Activated effector memory CD4-positive, alpha-beta T cell treated with anti-CD3 and anti-CD28 coated beads, Interleukin-2, amount 50 U/mL, for 16 hours (primary cell): ENCODE measurements at places on chromosomes 2 and 18.
A peak's percentile ranks its signal among the peaks of the same experiment; 100 is the strongest.

- DNase-seq: no peak
These were observed 52.8 kb downstream of the RPL37A start for GRCh38 chr2:216551234-216552068.

DNA sequence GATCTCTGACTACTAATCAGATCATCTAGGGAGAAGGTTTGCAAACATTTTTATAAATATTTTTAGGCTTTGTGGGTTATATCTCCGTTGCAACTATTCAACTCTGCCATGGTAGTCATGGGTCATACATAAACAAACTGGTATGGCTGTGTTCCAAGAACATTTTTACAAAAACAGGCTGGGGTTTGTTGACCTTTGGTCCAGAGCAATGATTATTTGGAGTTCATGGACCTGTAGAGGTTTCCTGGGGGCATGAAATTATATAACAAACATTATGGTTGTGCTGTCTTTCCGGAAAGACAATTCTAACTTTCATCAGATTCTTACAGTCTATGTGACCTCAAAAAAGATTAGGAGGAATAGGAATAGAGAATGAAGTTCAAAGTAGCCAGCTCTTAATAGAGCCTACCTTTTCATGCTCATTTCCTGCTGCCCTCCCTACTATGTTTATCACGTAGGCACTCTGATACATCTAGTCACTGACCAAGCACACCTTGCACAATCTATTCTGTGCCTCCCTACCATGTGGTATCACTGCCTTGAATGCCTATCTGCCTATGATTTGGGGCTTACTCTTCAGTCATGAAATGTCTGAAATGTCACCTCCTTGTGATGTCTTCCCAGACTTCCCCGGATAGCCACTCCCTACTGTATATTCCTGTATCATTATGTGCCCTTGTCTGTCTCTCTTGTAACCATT is 102.4 kb upstream of the SCN1A start:
- no peak for DNase-seq

DNA sequence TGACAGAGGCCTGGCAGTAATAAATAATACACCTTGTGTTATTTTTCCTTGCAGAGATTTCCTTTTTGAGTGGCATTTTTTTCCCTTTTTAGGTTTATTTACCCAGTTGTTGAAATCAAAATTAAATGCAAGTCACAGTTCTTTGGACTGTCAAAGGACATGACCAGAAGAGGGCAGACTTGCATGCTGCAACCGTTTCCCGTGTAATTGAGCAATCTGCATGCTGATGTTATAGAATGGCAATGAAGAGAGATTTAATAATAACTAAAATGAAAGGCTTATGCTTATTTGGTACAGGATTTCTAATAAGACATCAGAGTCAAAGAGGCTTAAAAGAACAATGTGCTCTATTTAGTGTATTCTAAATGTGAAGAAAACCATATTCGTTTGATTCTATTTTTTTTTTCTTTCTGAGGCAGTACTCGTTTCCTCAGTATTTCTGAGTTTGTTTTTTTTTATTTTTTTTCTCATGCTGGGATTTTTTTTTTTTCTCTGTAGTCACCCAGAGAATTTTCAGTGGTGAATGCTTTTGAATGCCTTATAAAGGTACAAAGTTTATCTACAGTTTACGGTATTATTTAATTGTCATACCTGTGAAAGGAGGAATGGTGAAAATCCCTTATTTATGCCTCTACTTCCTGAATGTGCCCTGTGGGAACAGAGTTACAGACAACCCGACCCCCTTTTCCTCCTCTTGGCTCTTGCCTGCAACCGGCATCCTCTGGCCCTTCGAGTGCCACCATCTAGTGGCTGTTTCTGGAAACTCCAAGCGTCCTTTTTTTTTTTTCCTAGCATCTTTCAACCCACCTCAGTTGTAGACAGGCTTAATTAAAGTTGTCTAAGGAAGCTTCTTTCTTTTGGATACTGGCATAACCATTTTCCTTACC is 368.5 kb downstream of the LRRTM1 start:
- no peak for DNase-seq

GRCh38 chr18:46260879-46261143 is 156.6 kb downstream of the HAUS1 start:
- no peak for DNase-seq

GRCh38 chr18:22067109-22067508 is 102.3 kb upstream of the GATA6 start:
- DNase-seq: no peak

- peak; percentile 82 for DNase-seq
These were observed 181.7 kb downstream of the ANAPC1 start for GRCh38 chr2:111702119-111702803.

- no peak for DNase-seq
These were observed 61.2 kb downstream of the CTNNA2 start for GRCh38 chr2:79573895-79574674.

GRCh38 chr2:150812664-150813367 is 325.3 kb upstream of the RND3 start:
- DNase-seq: no peak

- DNase-seq: no peak
These were observed 18.6 kb downstream of the TYMS start for GRCh38 chr18:676069-676468.

- DNase-seq: no peak
These were observed 305.8 kb downstream of the TSN start for GRCh38 chr2:122061206-122061605.

- DNase-seq: no peak
These were observed 948.7 kb downstream of the TSN start for GRCh38 chr2:122704109-122704563.

DNA sequence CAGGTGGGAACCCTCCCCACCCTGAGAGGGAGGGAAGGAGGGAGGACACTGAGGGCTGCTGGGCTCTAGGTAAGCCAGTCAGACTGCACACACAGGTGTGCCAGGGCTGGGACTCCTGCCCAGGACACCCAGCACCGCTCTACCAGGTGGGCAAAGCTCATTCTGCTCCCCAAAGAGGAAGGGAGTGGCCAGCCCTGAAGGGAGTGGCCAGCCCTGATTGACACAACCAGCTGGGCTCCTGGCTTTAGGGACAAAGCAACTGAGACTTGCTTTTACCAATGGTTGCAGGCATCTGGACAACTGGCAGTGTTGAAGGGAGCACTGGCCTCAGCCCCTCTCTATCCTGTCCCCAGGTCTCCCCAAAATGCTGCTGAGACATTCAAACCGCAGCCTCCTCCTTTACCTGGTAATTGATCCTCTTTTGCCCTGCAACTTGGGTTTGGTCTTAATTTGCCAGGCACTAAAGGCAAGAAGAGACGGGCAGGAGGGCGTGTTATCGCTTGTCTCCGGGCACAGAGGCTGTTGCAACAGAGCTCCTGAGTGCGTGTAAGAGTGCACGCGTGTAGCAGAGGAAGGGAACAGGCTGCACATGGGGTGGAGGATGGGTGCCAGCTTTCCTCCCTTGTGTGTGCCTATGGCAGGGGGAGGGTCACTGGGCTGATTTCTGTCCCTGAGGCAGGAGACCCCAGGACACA is 14.5 kb upstream of the FOSL2 start:
- DNase-seq: no peak

DNA sequence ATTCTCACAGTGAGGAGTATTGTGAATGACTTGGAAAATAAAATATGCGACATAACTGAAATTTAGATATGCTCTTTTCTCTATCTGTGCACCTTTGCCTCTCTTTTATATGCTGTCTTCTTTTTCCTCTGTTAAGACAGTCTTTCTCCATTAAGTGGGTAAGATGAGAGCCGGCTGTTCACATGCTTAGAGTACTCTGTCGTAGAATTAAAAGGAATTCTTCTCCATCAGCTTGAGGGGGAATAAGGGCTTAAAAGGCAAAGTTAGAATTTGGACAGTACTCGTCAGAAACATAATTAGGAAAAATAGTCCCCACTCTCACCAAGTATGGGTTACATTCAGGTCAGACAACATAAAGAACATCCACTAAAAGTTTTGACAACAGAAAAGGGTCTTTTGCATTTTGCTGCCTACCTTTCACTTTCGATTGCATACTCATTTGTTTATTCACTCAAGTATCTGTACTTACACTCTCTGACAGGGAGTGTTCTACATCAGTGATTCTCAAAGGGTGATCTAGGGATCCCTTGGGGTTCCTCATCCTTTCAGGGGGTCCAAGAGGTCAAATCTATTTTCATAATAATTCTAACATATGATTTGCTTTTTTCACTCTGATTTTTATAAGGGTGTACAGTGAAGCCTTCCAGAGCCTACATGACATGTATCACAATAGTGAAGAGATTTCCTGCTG is 48.0 kb downstream of the ARHGAP15 start:
- DNase-seq: no peak

DNA sequence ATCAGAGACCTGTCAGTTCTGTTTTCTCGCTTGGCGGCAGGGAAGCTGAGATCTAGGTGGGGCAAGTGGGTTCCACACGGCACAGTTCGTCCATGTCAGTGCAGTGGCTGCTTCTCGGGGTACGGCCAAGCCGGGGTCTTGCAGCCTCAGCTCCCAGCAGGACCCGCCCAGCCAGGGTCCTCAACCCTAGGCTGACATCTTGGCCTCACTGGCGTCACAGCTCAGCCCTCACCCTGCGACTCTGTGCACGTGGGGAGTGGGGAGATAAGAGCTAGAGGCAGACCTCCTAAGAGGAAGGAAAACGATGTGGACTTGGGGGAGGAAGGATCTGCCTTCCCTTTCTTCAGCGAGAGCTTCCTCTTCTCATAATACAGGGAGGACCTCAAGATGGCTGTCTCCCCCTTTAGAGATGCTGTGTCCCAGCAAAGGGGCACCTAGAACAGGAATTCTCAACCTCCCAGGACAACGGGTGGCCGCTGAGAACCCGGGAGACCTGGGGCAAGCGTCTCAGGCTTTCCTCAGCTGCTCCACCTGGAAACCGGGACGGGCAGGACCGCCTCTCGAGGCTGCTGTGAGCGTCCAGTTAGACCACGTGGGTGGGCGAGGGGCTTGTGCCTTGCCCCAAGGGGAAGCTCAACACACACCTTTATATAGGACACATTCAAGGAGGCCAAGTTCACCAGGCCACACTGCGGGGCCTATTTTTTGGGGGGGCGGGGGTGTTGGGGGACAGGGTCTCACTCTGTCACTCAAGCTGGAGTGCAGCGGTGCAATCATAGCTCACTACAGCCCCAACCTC is 23.5 kb upstream of the KLF11 start:
- DNase-seq: no peak

GRCh38 chr2:96622544-96622943 is 15.6 kb downstream of the KANSL3 start:
- DNase-seq: no peak

DNA sequence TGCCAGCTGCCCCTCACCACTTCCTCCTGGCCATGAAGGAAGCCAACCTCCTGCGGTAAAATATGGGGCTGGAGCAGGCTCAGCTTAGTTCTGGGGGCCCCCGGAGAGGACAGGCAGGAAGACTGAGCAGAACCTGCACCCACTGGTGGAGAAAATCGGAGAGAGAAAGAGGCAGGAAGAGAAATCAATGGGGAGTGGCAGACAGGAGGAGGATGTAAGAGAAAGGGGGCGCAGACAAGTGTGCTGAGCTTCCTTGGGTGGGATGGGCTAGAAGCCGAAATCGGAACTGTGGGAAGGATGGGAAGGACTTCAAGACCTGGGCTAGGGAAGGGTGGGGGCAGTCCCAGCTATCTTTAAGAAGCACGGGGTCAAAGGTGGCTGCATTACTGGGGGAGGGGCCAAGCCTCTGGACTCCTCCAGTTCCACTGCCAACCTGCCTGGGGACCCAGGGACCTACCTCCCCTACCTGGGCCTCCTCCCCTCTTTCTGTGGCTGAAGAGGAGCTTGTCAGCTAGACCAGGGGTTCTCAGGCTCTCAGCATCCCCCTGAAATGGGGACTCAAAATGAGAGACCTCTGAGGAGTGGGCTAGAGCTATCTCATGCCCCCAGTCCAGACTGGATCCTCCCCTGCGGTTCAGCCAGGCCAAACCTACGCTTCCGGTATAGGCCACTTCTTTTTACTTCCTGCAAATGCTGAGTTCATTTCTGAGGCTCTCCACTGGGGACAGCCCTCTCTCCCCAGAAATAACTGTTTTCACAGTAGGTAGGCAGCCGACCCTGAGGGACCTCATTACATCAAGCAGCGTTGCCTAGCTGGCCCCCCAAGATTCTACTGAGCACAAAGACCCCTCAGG is 33.6 kb upstream of the B3GNT7 start:
- peak; percentile 38 for DNase-seq

GRCh38 chr2:160427629-160428404 is 65.8 kb downstream of the RBMS1 start:
- DNase-seq: peak; percentile 80

- no peak for DNase-seq
These were observed 261.8 kb downstream of the SPAG16 start for GRCh38 chr2:213545964-213546475.

GRCh38 chr2:96258166-96259022 is 7.4 kb downstream of the TMEM127 start:
- DNase-seq: no peak

DNA sequence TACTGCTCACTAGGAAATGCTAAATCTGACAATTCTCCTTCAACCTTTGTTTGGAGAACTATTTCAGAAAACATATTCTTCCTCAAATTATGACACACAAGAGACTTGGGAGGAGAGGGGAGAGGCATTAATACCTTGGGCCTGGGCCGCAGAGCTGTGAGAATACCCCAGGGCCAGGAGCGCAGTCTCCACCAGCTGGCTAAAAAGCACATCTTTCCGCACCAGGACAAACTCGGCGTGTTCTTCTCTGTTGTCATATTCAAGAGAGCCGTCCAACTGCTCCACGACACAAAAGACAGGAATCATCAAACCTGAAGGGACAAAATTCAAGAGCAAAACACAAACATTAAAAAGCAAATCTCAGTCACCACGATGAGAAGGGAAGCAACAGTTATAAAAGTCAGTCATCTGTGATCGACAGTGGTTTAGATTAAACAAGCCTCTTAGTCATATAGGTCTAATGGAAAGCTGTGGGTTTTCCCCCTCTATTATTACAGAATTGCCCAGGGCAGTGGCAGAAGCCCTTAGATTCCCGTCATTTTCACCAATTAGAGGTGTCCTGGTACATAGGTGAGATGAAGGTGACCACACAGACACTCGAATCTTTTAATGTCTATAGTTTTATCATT is 24.4 kb downstream of the SATB2 start:
- no peak for DNase-seq

DNA sequence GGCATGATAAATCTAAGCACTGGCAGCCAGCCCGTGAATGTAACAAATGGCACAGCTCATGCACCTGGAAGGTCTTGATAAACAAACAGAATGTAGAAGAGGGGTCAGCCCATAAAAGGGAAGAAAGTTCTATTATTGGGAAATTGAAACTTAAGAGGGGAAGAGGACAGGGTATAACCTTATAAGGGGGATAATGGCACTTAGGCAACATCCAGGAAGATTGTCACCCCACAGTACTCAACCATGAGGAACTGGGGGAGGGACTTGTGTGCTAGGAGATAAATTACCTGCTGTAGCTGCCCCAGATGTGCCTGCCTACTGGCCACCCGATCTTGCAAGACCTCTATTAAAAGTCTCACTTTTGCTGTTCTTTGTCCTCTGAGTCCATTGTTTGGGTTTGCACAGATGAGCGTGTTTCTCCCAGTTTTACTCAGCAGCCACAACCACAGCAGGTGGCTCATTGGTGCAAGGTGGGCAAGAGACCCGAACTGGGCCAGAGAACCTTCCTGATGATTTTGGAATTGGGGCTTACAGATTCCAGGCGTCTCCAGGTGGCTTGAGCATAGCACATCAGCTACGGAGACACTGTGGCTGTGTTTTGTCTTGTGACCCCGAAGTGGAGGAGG is 79.0 kb upstream of the TAF1B start:
- no peak for DNase-seq
